Colonic mucosa (tissue), 4 donors: ENCODE measurements at places on chromosomes 13 and 19. TPM values are rescaled to one million over a fixed set of nuclear protein-coding genes. Genes with fewer than 3 reads are reported as not detected.

GRCh38 chr13:111577208-111577828 lies 256.9 kb downstream of the TEX29 start:
- no peaks in the 10 kb centered on the region for H3K27me3 ChIP-seq
- no peak for DNase-seq
- no peak overlapping the region for H3K4me3 ChIP-seq

DNA sequence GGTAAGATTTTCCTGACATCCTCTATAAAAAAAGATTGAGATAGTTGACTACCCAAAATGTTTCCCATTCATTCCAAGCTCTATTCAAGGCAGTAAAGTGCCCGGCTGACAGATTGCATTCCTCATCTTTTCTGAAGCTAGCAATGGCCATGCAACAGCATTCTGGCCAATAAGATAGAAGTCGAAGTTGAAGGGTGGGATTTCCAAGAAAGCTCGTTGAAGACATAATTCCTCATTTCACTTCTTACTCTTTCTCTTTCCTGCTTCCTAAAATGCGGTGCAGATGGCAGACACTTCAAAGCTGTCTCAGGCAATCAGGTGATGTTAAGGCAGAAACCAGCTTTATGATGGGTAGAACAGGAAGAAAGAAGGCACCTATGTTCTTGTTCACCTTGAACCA lies 13.4 kb upstream of the ALOX5AP start:
- DNase-seq: no peak
- H3K27me3 ChIP-seq: no peaks in the 10 kb centered on the region
- no peak overlapping the region for H3K27ac ChIP-seq
- H3K4me3 ChIP-seq: no peak overlapping the region
- H3K36me3 ChIP-seq: no peaks in the 10 kb centered on the region

RNF113B gene
- not detected for total RNA-seq

DNA sequence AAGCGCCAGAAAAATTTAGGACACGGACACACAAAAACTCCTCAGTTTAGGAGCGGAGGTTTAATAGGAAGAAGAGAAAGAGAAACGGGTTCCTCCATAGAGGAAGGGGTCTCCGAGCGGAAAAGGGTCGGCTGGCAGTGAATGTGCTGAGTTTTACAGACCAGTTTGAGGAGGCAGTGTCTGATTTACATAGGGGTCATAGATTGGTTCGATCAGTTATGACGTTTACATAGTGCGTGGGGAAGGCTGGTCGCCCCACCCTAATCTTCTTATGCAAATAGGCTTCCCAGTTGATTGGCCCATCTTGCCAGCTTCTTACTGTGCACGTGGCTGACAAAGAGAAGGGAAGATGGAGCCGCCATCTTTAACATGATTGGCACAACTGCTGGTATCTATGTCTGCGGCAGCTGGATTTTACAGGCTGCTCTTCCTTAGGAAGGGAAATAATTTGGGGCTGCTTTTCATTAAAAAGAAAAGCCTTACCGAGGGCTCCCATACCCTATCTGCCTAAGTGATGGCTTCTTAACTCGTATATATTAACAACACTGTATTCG lies 1.2 kb upstream of the ZNF225 start:
- no peak overlapping the region for H3K4me3 ChIP-seq
- DNase-seq: no peak
- H3K27ac ChIP-seq: no peak overlapping the region
- H3K4me1 ChIP-seq: peaks cover 7% of the 10 kb centered on the region
- no peaks in the 10 kb centered on the region for H3K27me3 ChIP-seq

DNA sequence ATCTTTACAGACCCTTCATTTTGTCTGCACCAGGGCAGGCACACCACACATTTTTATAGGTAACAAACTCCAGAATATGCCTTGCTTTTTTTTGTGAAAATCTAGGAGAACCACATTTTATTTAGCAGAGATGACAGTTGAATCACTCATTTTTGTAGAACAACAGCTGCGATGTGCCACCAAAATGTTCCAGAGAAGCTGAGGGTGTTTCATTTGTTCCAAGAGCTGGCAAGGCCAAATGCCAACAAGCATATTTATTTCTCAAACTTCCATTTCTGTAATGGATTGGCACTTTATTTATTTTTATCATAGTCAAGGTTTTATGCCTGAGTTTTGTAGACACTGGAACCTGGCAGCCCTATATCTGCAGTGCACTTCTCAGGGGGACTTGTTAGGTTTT lies 10.4 kb downstream of the OLFM4 start:
- no peak overlapping the region for H3K4me3 ChIP-seq
- no peaks in the 10 kb centered on the region for H3K36me3 ChIP-seq
- no peak for DNase-seq
- no peaks in the 10 kb centered on the region for H3K27me3 ChIP-seq
- no peaks in the 10 kb centered on the region for H3K4me1 ChIP-seq
- H3K27ac ChIP-seq: no peak overlapping the region

- DNase-seq: no peak
- H3K27ac ChIP-seq: no peak overlapping the region
- no peaks in the 10 kb centered on the region for H3K36me3 ChIP-seq
- H3K4me1 ChIP-seq: no peaks in the 10 kb centered on the region
- no peak overlapping the region for H3K4me3 ChIP-seq
Observed at GRCh38 chr19:17054746-17055145, 20.5 kb downstream of the HAUS8 start.

TSHZ3 gene
- 5.1 TPM for total RNA-seq

- H3K36me3 ChIP-seq: no peaks in the 10 kb centered on the region
- H3K4me1 ChIP-seq: no peaks in the 10 kb centered on the region
- H3K27ac ChIP-seq: no peak overlapping the region
- DNase-seq: no peak
- no peaks in the 10 kb centered on the region for H3K27me3 ChIP-seq
- no peak overlapping the region for H3K4me3 ChIP-seq
Observed at GRCh38 chr13:47598340-47598911, 402.6 kb downstream of the SUCLA2 start.

MISP gene
- 285 TPM for total RNA-seq

GRCh38 chr19:12733369-12734214 lies 892 bp downstream of the TRIR start:
- H3K4me1 ChIP-seq: peaks cover 21% of the 10 kb centered on the region
- DNase-seq: peak; percentile 28
- H3K27me3 ChIP-seq: no peaks in the 10 kb centered on the region
- peak overlapping the region; percentile 88 for H3K27ac ChIP-seq
- H3K4me3 ChIP-seq: peak overlapping the region; percentile 84

GRCh38 chr13:50613356-50613831 lies 230.1 kb downstream of the DLEU7 start:
- H3K27ac ChIP-seq: no peak overlapping the region
- H3K27me3 ChIP-seq: no peaks in the 10 kb centered on the region
- no peak overlapping the region for H3K4me3 ChIP-seq
- H3K4me1 ChIP-seq: no peaks in the 10 kb centered on the region

- no peak overlapping the region for H3K27ac ChIP-seq
- H3K36me3 ChIP-seq: no peaks in the 10 kb centered on the region
- no peaks in the 10 kb centered on the region for H3K27me3 ChIP-seq
- H3K4me1 ChIP-seq: no peaks in the 10 kb centered on the region
- DNase-seq: no peak
Observed at GRCh38 chr19:15841875-15842569, 26.6 kb upstream of the OR10H1 start.

DNA sequence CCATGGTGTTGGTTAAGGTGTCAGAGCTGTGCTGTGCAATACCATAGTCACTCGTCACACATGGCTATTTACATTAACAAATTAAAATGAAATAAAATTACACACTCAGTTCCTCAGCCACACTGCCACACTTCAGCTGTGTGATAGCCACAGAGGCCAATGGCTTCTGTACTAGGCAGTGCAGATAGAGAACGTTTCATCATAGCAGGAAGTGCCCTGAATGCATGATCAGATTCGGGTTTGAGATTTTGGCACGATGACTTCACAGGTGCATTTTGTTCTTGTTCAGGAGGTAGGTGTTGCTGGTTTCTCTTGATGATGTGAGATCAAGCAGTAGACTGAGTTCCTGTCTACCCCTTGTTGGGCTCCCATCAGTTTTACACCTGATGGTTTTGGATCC lies 6.5 kb downstream of the ARMC6 start:
- H3K4me1 ChIP-seq: no peaks in the 10 kb centered on the region
- no peaks in the 10 kb centered on the region for H3K27me3 ChIP-seq
- no peaks in the 10 kb centered on the region for H3K36me3 ChIP-seq
- no peak overlapping the region for H3K4me3 ChIP-seq
- no peak overlapping the region for H3K27ac ChIP-seq

DNA sequence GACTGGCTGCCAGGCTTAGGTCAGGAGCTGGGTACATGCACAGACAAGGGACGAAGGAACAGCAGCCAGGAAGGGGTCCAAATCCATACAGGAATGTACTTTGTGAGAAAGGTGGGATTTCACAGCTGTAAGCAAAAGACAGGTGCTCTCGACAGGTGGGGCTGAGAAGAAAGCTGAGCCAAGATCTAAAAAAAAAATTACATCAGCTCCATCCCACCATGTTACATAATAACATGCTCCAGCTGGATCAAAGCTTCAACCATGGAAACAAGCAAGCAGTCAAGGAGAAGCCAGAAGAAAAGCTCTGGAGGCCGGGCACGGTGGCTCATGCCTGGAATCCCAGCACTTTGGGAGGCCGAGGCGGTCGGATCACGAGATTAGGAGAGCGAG lies 8.0 kb downstream of the UBXN6 start:
- no peak overlapping the region for H3K27ac ChIP-seq
- no peaks in the 10 kb centered on the region for H3K27me3 ChIP-seq
- no peaks in the 10 kb centered on the region for H3K4me1 ChIP-seq
- no peak overlapping the region for H3K4me3 ChIP-seq
- DNase-seq: no peak

DNA sequence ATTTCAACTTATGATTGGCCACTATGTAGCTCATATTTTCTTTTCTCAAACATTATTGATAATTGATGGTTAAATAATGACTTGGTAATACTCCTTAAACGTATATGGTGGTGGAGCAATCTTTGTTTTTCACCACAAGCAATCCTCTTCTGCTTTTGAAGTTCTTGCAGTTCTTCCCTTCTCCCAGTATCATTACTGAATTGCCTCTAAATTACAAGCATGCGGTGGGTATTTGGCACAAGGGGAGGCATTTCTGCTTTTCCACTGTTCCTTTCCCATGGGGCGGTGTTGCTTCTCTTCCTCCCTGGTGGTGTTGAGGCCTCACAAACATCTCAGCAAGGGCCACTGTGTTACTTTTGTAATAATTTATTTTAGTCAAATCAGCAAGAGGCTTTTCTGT lies 234.4 kb upstream of the RXFP2 start:
- no peak overlapping the region for H3K4me3 ChIP-seq
- DNase-seq: no peak
- H3K36me3 ChIP-seq: no peaks in the 10 kb centered on the region
- H3K4me1 ChIP-seq: no peaks in the 10 kb centered on the region
- no peak overlapping the region for H3K27ac ChIP-seq

DNA sequence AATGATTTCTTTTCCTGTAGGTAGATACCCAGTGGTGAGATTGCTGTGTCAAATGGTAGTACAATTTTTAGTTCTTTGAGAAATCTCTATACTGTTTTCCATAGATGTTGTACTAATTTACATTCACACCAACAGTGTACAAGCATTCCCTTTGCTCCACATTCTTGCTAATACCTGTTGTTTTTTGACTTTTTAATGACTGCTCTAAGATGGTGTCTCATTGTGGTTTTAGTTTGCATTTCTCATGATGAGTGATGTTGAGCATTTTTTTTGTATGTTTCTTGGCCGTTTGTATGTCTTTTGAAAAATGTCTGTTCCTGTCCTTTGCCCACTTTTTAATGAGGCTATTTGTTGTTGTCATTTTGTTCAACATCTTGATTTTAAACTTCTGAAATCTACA lies 103.3 kb downstream of the DGKH start:
- no peak overlapping the region for H3K27ac ChIP-seq
- H3K36me3 ChIP-seq: no peaks in the 10 kb centered on the region

DNA sequence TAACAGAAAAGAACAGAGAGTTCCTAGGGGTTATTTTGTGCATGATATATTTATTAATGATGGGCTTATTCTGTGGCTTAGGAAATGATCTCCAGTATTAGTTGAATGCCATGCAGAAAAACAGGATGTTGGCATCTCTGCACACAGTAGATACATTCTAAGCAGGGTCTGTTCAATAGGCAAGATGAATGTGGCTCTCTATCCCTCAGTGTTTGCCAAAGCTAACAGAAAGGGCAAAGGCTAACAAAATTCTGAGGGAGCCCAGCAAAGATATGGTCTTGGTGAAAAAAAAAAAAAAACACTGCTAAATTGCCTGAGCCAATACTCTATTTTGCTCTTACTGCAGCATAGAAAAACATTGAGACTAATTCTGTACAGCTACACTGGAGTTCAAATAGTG lies 1095.8 kb downstream of the UQCRFS1 start:
- H3K4me1 ChIP-seq: no peaks in the 10 kb centered on the region
- no peak for DNase-seq
- H3K4me3 ChIP-seq: no peak overlapping the region
- no peaks in the 10 kb centered on the region for H3K27me3 ChIP-seq
- H3K36me3 ChIP-seq: no peaks in the 10 kb centered on the region
- H3K27ac ChIP-seq: no peak overlapping the region

SLAIN1 gene
- 2.1 TPM for total RNA-seq

DNA sequence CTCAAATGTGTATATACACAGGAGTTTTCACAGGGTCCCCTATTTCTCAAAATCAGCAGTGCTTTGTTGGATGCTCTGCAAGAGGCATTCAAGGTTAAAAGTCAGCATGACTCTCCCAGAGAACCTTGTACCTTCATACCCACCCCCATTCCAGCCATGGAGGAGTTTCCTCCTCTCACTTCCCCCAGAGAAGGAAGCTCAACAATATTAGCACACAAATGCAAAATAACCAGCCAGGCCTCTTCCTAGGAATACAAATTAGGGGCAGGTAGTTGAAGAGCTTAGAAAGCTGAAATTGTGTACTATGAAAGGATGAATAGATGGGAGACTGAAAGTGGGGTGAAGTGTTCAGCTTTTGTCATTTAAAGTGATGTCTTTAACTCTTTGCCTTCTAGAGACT lies 43.8 kb downstream of the SPRY2 start:
- H3K36me3 ChIP-seq: no peaks in the 10 kb centered on the region
- no peaks in the 10 kb centered on the region for H3K27me3 ChIP-seq
- H3K4me1 ChIP-seq: no peaks in the 10 kb centered on the region
- no peak for DNase-seq
- no peak overlapping the region for H3K4me3 ChIP-seq
